Hippocampal formation (tissue), 2 donors: ENCODE measurements at places on chromosomes 7 and 10.

DNA sequence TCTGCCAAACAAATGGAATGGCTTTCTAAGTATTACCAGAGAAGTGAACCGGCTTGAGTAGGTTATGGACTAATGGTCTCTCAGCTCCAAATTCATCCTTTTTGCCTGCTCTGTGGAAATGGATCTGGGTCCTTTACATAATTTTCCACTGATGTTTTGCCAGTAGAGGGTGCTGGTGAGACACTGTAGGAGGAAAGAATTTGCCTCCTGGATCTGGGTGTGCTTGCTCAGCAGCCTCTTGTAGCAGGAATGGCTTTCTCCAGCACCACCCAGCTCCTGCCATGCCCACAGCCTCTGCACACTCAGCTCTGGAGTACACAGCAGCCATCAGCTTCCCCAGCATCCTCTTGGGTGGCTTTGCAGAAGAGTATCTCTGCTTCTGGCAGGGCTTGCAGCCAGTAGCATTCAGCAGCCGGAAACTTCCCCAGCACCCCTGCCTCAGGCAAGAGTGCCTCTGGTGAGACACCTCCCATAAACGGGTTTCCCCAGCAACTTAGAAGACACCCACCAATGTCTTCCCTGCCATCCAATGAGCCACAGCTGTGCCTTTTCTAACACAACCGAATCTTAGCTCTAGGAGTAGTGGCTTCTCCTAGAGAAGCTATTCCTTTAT lies 235.0 kb upstream of the PLPP4 start:
- no peak for DNase-seq

- no peak for DNase-seq
Measured at GRCh38 chr7:27888736-27889135, 148.8 kb downstream of the TAX1BP1 start.

DNA sequence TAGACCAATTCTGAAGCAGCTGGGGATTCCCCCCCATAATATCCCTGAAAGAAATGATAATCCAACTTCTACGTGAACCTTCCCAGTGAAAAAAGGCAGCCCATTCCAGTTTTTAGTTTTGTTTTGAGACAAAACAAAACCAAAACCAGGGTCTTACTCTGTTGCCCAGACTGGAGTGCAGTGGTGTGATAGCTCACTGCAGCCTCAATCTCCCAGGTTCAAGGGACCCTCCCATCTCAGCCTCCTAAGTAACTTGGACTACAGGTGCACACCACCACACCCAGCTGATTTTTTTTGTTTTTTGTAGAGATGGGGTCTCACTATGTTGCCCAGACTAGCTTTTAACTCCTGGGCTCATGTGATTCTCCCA lies 12.5 kb upstream of the ARPC1A start:
- no peak for DNase-seq

GRCh38 chr10:131890276-131891195 lies 10.3 kb upstream of the PPP2R2D start:
- DNase-seq: no peak

GRCh38 chr10:2703953-2704352 lies 363.4 kb upstream of the PFKP start:
- DNase-seq: no peak

DNA sequence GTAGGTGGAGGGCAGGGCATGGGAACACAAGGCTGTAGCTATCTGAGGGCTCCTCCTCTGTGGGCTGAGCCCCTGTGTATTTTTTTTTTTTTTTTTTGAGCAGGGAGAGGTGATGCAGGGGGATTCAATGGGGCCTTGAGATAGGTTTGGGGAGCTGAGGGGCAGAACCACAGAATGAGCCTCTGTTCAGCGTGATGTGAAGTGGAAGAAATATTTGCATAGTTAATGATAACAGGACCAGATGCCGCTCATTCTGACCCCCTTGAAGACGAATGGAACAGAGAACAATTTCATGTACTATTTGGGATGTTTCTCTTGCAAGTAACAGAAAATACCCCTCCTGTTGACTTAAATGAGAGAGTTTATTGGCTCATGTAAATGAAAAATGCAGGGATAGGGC lies 69.7 kb upstream of the EMX2 start:
- no peak for DNase-seq

GRCh38 chr10:13823096-13823708 lies 236.4 kb downstream of the PRPF18 start:
- DNase-seq: no peak

DNA sequence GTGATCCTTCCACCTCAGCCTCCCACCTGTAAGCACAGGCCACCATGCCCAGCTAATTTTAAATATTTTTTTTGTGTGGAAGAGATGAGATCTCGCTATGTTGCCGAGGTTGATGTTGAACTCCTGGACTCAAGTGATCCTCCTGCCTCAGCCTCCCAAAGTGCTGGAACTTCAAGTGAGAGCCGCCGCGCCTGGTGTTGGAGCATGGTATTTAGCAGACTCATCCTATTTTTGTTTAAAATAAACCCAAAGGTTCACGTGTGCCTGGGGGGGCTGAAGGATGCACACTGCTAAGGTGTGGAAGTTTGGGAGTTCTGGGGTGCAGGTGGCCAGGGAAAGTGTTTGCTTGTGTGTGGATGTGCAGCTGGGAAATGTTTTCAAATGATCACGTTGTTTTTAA lies 18.1 kb downstream of the PDGFA start:
- no peak for DNase-seq

GRCh38 chr7:114931656-114932011 lies 9.7 kb downstream of the MDFIC start:
- no peak for DNase-seq

- no peak for DNase-seq
Measured at GRCh38 chr10:130338636-130339024, 202.4 kb downstream of the GLRX3 start.

DNA sequence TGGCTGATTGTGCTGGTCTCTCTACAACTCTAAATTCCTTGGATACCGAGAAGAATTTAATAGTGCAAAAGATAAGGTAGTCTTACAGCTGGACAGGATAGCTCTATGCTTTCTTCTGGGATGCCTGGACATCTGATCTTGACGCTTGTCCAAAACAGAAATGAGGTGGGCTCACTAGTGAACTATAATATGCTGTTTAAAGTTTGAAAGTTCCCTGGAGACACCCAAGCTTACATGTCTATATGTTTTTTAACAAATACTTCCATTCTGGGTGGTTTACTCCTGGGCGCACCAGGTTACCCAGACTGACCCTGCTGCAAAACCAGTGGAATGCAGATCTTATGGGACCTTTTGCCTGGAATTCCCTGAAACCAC lies 702.1 kb upstream of the COBL start:
- no peak for DNase-seq

GRCh38 chr10:88889559-88890337 lies 9.7 kb downstream of the STAMBPL1 start:
- no peak for DNase-seq

GRCh38 chr10:70804421-70804808 lies 11.3 kb upstream of the SGPL1 start:
- no peak for DNase-seq

GRCh38 chr10:126017961-126018560 lies 121.7 kb downstream of the FANK1 start:
- DNase-seq: no peak

- peak; percentile 38 for DNase-seq
Measured at GRCh38 chr10:98045785-98046389, 15.5 kb upstream of the CRTAC1 start.

GRCh38 chr10:108244443-108245228 lies 1080.1 kb upstream of the SORCS1 start:
- DNase-seq: no peak

DNA sequence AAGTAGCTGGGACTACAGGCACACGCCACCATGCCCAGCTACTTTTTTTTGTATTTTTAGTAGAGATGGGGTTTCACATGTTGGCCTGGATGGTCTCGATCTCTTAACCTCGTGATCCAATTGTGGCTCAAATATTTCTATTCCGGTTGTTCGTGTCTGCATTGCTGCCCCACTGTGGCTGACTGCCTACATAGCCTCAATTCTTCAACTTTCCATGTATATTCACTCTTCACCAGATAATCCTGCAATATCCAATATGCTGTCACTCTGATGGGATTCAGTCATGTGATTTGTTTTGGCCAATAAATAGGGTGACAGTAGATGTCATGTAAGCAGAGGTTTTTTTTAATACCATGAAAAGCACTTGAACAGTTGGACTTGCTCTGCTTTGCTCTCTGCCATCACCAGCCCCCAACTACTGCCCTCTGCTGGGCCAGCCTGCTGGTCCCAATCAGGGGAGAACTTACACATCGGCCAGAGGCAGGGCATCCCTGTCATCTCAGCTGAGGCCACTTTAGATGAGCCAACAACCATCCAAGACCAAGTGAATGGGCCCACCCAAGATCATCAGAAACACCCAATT lies 56.7 kb downstream of the NSUN6 start:
- no peak for DNase-seq

DNA sequence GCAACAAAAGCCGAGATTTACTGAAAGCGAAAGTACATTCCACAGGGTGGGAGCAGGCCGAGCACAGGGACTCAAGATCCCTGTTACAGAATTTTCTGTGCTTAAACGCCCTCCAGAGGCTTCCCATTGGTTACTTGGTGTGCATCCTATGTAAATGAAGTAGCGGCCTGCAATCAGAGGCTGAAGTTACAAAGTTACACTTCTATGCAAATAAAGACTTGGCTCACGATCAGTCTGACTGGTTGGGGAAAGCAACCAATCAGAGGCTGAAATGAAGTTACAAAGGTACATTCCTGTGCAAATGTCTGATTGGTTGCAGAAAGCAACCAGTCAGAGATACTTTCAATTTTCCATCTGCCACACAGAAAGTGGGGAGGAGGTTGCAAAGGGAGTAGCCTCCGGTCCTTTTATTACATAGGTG lies 4.1 kb downstream of the ACBD7 start:
- DNase-seq: peak; percentile 66

DNA sequence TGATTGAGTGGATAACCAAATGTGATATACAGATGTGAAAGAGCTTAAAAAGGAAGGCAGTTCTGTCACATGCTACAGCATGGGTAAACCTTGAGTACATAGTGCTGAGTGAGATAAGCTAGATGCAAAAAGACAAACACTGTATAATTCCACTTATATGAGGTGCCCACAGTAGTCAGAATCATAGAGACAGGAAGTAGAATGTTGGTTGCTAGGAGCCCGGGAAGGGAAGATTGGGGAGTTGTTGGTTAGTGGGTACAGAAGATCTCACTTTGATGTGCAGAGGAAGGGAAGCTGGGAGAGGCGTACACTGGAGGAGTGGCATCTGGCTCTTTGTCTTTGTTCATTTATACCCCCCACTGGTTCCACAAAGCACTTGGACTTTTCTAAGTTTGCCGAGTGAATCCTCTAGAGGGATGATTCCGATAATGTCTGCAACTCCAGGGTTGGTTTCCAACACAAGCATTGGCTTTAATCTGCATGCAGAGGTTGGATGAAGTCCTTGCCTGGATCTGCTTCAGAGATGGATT lies 39.5 kb downstream of the TSPAN14 start:
- DNase-seq: no peak

DNA sequence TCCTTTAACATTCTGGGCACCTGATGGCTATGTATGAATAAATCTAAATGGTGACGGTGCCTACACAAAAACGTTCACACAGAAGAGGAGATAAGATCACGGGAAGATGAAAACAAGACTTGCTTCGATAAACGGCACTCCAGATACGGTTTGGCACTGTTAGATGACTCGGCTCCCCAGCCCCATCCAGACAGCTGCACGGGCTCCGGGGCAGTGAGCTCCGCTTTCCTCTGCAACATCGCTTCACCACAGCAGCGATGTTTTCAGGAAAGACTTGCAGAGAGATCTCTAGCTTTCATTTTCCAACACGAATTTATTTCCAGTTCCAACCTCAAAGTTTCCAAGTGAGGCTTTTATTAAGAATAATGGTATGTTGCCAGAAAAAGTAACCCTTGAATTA lies 132.1 kb downstream of the KLF6 start:
- no peak for DNase-seq

DNA sequence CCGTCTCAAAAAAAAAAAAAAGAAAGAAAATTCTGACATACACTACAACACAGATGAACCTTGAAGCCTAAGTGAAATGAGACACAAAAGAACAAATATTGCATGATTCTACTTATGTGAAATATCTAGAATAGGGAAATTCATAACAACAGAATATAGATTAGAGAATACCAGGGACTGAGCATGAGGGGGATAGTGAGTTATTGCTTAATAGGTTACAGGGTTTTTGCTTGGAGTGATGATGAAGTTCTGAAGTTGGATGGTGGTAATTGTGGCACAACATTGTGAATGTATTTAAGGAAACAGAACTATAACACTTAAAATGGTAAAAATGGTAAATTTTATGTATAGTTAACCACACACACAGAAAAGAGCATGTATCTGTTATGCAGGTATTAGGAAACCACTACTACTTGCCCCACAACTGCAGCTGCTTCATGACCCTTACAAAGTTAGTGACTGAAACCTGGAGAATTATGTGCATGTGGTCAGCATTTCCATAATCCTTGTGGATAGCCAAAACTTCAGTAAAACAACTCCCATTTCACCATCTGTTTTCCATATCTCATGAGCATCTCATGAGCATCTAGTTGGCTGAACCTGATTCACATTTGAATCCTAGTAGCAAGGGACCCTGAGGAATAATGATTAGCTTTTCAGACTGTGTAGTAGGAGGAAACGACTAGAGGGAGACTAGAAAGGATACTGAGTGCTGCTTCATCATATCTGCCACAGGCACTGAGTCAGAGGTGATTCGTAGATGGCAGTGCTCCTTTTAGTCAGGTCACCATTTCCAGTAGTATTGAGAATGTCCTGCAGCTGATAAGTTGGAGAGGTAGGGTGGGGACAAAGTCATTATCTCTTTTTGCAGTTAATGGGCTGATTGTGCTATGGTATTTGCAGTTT lies 26.3 kb downstream of the SAMD8 start:
- DNase-seq: no peak

GRCh38 chr10:14391342-14391741 lies 60.6 kb upstream of the FRMD4A start:
- DNase-seq: no peak

- DNase-seq: no peak
Measured at GRCh38 chr7:112481121-112481736, 438 bp downstream of the LSMEM1 start.

DNA sequence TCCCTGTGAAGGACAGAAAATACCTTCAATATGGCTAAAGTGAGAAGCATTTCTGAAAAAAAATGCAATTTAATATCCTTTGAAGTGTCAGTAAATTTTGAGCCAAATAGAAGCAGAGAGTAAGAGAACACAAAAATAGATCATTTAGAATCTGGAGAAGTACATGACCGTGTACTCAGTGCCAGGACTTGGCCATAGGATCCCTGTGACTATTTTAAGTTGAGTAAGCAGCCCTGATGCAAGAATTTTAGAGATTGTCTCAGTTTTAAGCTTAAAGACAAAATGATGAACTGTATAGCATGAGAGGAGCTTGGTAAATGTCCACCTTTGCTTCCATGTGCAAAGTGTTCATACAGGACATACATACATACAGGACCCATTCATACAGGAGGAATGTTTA lies 2.5 kb downstream of the PTER start:
- DNase-seq: no peak

GRCh38 chr10:86344714-86345161 lies 21.9 kb downstream of the GRID1 start:
- no peak for DNase-seq

- no peak for DNase-seq
Measured at GRCh38 chr7:137882261-137882668, 35.5 kb upstream of the DGKI start.

GRCh38 chr7:98097042-98097645 lies 9.5 kb upstream of the LMTK2 start:
- DNase-seq: no peak

GRCh38 chr10:88523739-88524400 lies 59.2 kb downstream of the RNLS start:
- DNase-seq: no peak
